Kasumi-1 (cell line): ENCODE measurements at places on chromosomes 6 and 20.

DNA sequence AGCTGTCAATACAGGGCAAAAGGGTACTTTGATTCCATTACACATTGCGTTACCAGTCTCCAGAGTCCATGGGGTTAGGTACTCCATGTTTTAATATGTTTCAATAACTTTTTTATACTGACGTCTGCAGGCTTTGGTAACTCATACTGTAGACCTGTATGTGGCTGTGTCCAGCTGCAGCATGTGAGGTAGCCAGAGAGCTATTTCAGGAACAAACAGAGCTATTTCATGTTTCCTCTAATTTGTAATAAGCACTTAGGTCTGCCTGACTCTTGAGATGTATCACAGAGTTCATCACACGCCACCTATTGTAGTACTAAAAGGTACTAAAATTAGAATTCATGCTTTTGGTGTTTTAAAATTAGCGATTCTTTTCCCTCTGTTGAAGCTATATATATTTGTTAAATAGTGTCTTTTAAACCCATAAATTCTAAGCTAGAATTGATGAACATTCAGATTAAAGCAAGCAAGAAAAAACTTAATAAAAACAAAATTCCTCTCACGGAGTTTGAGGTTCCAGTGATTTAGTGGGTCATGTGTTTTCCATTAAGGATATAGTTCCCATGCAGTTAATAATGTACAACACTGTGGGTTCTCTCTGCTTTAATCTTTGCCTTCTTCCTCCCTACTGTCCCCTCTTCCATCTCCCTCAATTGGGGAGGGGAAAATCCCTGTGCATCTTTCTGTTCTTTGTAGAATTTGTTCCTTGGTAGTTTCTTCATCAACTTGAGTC, 37.0 kb downstream of the FOXO3 start:
- no peak for DNase-seq

DNA sequence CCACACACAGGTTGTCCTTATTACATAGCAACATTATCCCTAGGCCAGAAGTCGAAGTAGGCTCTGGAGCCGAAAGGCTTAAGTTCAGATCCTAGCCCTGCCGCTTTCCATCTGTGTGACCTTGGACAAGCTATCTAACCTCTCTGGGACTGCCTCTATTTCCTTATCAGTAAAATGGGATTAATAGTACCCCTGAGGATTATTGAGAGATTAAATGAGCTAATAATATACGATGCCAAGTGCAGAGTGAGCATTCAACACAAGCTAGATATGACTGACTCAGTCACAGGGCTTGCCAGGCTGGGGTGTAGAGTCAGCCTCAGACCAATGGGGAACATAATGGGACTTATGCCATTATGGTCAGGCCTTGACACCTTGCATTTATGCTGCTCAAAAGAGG, 8.9 kb upstream of the SPATA2 start:
- DNase-seq = no peak

DNA sequence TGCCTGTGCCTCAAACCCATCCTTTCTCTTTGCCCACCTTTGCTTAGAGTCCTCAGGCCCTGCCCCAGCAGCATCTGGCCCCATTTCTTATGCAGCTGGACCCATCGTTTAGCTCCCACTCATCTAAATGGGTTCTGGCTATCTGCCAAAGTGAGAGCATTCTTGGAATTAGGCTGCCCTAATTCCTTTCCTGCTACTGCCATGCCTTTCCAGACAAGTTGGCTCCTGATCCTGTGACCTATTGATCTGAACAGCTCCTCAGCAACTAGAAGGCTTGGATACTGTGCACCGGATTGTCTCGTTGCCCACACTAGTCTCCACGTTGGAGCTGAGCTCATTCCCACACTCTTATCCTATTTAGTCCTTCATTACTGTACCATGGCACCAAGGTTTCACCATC, 22.9 kb downstream of the DZANK1 start:
- no peak for DNase-seq

- no peak for DNase-seq
Measured at GRCh38 chr6:36676141-36677058, 2.1 kb upstream of the CDKN1A start.

DNA sequence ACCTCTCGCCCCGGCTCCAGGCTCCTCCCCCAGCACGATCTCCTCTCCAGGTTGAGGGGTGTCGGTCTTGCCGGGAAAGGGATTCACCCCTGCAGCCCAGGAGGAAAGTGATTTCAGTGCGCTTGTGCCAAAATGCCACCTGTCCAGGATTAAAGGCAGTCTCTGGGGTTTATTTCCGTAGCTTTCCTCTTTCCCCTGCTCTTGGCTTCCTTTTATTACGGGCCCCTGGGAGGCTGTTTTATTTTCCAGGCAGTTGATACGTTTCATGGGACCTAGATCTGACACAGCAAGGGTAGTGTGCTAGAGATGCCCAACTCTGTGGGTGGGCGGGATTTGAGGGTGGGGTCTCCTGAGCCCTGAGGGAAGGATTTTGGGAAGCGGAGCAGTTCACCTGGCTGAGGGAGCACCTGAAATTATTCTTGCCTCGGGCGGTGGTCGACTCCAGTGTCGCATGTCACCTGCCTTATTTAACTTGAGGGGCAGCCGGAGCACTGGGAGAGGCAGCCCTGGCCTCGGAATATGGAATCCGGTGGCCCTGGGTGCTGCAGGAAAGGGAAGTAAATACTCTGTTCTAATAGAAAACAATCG, 9.5 kb upstream of the NKX2-2 start:
- no peak for DNase-seq

DNA sequence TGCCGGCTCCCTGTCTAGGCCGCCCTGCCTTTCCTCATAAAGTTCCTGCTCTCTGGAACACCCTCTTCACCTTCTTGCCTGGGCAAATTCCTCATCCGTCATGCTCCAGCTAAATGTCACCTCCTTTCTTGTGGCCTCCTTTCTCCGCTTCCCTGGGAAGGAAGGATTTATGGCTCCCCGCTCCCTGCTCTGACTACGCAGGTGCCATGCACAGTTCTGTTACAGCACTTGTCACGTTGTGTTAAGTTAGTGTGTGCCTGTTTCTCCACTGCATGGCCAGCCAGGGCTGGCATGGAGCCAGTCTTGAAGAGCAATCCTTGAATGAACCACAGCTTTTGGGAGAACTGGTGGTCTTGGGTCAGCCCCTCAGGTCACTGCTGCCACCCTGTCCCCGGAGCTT, 61.7 kb downstream of the CD40 start:
- no peak for DNase-seq

GRCh38 chr20:13996265-13996664, 949 bp downstream of the MACROD2 start:
- DNase-seq = peak; percentile 19

DNA sequence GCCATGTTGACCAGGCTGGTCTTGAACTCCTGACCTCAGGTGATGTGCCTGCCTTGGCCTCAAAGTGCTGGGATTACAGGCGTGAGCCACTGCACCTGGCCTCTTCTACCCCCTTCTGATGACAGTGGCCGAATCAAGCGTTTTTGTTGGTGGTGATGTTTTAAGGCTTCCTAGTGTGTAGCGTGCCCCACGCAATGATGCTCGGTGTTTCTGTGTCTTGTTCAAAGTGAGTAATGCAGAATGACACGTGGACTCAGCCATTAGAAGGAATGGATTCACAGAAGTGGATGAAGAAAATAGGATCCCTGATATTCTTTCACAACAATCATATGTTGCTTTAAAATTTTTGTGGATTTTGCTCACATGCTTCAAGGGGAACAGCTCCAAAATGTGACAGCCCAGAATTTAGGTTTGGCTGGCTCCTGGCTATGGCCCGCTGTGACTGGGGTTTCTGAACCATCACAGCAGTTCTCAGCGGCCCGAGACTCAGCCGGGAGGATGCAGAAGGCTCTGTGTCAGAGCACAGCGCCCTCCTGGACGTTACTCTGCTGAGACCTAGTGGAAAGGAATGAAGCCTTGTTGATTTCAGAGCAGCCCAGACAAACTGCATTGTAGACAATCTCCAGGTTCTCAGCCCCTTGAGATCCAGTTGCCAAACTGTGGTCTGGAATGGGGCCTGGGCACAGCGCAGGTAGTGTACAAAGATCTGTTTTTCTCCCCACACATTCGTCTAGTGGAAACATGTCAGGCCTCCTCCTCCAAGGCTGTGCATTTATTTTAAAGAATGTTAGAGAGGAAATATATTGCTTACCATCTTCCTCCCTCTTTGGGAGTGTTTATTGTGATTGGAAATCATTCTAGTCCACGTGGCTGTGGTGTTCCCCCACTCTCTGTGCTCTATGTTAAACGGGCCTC, 57.6 kb upstream of the TIAM2 start:
- DNase-seq = no peak

DNA sequence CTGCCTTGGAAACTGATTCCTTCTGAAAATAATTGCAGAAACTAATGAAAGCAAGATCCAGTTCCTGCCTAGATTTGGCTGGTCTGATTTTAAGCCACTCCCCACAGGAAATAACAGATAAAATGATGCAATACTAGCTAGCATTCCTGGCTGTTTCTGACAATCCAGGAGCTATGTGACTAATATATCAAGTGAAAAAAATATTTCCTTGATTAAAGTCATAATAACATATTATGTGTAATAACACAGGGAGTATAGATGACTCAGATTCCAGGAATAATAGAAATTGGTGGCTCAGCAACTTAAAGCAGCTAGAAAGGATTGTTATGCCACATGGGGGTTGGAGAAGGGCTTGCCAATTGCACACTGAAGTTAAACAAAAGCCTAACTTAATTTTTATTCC, 182.7 kb upstream of the SALL4 start:
- DNase-seq = no peak

DNA sequence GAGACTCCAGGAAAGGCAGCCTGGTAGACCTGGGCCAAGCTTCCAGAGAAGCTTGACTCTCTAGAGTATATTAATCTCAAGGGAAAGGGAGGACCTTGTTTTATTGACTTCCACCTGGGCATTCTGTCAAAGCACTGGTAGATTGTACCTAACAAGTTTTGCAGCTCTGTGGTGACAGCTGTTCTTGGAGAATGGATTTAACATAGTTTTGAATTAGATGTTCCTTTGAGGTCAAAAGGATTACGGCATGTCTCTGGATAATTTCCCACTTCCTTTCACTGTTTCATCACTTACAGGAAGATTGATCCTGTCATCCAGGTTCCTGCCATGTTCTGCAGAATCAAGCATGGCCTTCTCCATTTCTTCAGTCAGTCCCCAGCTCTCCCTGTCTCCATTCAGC, 246.0 kb downstream of the PHACTR1 start:
- DNase-seq = no peak

GRCh38 chr20:50794181-50794845, 548 bp upstream of the BCAS4 start:
- no peak for DNase-seq

DNA sequence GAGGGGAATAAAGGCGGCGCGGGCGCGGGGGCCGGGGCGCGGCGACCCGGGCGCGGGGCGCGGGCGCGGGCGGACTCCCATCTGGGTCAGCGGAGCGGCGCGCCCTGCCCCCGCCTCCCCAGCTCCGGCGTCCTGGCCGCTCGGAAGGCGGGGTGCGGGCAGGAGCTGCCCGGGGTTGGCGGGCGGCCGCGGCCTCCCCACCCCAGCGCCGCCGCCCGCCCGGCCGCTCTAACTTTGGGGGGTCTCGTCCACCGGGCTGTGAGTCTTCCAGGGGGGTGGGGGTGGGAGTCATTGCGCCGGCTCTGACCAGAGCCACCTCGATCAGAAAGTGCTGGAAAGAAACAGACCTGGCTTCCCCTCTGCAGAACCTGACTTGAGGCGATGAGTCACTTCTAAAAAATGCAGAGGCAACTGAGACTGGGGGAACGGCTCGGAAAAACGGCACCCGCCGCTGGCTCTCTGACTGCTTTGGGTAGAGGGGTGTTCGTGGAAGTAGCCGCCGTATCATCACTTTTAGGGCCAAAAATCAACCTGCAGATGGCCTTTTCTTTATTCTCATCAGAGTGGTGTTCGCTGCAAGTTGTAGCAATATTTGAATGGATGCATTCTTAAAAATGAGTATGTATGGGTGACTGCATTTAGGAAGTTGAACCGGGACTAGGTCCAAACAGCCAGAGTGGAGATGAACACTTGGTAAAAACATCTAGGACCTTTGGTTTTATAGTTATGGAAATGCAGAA, 667 bp downstream of the CAP2 start:
- peak; percentile 17 for DNase-seq

DNA sequence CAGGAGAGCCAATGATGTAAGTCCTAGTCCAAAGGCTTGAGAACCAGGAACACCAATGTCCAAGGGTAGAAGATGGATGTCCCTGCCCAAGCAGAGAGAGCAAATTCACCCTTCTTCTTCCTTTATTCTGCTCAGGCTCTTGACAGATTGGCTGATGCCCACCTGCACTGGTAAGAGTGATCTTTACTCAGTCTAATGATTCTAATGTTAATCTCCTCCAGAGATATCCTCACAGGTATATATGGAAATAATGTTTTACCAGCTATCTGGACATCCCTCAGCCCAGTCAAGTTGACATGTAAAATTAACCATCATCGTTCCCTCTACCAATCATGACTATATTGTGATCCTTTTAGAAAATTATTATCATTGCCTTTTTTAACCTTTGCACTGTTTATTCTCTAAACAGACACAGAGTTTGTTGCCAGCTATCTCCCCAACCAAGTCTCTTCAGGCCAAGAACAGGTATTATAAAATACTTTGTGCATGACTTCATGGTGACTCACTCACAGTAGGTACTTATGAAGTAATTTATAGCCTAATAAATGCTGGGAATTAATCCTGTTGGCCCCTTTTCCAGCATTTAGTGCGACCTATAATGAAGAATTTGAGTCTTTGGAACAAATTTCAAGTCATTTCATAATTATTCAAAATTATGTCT, 26.2 kb upstream of the TSHZ2 start:
- no peak for DNase-seq

DNA sequence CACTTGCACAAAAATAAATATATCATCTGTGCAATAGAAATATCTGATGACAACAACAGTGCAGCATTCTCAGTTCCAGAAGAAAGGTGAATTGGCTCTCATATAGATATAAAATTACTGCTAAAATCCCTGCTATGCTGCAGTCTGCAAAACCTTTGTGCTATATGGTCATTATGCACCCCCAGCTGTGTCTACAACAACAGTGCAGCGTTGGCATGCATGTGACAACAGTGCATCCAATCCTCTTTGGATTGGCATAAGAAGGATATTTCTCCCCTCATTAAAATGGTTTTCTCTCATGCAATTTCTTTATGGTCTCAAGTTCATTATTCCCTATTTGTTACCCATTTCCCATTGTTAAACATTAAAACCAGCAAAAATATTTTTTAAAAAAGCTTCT, 23.1 kb downstream of the OR2B6 start:
- no peak for DNase-seq

DNA sequence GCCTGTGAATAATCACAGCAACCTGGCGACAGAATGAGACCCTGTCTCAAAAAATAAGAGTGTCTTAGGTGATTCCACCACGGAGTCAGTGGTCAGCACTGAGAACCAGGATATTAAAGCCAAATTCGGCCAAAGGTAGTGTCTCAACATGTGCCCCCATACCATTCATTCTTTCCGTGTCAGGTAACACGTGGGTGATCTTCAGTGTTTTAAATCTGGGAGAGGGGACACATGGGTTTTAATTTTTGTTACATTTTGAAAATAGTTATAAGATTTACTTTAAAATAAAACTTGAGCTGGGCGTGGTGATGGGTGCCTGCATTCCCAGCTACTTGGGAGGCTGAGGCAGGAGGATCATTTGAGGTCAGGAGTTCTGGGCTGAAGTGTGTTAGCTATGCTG, 59.0 kb downstream of the TFAP2C start:
- DNase-seq = no peak
